ENCODE measurements at places on chromosomes 6 and 20.

GRCh38 chr6:137039010-137039409 is 5.8 kb downstream of the IL20RA start:
- no peak for DNase-seq

GRCh38 chr20:24317224-24317623 is 152.2 kb upstream of the SYNDIG1 start:
- no peak for DNase-seq

- DNase-seq, result no peak
Observed at GRCh38 chr20:18394363-18394762, 72.5 kb downstream of the DZANK1 start.

GRCh38 chr20:2299301-2299700 is 3.5 kb downstream of the TGM3 start:
- DNase-seq, result no peak

DNA sequence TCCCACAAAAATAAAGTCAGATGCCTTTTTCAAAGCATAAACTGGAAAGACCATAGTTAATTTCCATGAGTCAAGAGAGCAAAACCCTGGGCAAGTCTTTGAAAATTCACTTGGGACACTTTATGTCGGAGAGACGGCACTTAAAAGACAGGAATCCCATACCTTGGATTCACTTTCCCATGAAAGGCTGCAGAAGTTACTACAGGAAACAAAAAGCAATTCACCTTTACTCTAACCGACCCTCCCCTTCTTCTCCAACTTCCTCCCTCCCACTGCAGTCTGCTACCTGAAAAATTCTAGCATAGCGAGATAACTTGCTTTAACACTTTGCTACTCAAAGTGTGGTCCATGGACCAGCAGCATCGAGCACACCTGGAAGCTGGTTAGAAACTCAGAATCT is 539.1 kb upstream of the JAG1 start:
- DNase-seq, result no peak

DNA sequence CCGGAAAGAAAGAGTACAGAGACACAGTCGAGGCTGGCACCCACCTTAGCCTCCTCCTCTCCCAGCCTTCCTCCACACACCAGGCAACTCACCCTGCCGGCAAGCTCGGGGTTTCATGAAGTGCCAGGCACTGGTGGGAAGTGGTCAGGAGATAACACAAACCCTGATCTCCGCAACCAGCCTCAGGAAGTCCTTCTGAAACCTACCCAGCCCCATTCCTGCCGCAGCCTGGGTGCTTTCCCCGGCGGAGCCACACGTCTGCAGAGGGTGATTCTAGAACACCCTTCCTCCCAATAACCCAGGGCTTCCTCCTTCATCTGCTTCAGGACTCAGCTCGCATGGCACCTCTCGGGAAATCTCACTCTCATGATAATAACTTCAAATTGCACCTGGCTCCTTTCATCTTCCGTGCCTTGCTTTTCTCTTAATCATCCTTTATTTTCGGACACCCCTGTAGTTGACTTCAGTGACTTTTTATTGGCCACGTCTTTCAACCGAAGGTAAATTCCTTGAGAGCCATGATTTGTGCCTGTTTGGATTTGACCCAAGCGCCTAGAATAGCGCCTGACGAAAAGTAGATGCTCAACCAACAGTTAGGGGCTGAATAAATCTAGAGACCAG is 8.7 kb upstream of the HLA-E start:
- DNase-seq, result no peak

Measured in stimulated activated CD4-positive, alpha-beta T cell treated with anti-CD3 and anti-CD28 coated beads, Interleukin-15, amount 100 ng/mL, for 1 hour (primary cell).